ENCODE measurements at places on chromosomes 11 and 22.

DNA sequence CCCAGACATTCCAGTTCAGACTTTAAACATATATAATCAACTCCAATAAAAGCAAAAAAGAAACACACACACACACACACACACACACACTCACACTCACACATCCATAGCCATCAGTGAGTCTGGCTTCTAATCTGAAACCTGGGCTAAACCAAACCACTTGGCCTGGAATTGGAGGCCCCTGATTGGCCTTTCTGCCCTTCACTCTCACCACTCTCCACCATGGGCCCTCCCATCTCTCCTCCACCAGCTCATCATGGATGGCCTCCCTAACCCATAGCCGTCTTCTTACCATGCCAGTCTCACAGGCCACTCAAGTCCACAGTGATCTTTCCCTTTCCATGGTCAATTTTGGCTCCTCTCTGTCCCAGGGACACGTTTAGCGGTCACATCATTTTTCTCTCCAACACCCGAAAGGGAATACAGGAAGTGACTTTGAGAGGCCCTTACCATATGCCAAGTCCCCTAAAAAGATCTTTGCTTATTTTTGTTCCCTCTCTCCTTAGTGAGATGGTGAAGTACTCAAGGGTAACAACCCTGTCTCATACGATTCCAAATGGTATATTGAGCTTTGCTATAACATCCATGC, 66.6 kb downstream of the ENDOD1 start:
- no peak for DNase-seq

- DNase-seq: no peak
These were observed 51.4 kb upstream of the SMIM38 start for GRCh38 chr11:69104212-69104855.

- DNase-seq: no peak
These were observed 25.1 kb downstream of the DBX1 start for GRCh38 chr11:20134991-20135736.

DNA sequence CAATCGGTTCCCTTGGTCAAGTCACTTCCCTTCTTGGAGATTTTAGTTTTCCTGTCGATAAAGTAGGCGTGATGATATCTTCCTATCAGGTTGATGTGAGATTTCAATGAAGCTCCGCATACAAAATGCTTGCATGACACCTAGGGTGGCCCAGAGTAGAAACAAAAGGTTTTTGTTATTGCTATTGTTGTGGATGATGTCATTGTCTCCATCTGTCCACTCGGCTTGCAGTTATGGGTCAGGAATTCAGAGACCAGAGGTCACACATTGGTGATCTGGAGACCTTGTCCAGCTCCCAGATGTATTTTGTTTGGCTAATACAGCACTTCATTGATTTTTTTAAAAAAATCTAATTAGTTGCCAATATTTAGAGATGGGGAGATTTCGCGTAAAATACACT, 382.1 kb downstream of the MN1 start:
- DNase-seq: no peak

DNA sequence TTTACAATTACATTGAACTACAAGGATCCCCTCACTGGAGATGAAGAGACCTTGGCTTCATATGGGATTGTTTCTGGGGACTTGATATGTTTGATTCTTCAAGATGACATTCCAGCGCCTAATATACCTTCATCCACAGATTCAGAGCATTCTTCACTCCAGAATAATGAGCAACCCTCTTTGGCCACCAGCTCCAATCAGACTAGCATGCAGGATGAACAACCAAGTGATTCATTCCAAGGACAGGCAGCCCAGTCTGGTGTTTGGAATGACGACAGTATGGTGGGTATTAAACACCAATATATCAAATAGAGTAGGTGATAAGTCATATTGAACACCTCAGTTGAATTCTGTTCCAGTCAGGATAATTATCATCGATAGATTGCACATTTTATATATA, 4.4 kb downstream of the FBXO7 start:
- DNase-seq: no peak

DNA sequence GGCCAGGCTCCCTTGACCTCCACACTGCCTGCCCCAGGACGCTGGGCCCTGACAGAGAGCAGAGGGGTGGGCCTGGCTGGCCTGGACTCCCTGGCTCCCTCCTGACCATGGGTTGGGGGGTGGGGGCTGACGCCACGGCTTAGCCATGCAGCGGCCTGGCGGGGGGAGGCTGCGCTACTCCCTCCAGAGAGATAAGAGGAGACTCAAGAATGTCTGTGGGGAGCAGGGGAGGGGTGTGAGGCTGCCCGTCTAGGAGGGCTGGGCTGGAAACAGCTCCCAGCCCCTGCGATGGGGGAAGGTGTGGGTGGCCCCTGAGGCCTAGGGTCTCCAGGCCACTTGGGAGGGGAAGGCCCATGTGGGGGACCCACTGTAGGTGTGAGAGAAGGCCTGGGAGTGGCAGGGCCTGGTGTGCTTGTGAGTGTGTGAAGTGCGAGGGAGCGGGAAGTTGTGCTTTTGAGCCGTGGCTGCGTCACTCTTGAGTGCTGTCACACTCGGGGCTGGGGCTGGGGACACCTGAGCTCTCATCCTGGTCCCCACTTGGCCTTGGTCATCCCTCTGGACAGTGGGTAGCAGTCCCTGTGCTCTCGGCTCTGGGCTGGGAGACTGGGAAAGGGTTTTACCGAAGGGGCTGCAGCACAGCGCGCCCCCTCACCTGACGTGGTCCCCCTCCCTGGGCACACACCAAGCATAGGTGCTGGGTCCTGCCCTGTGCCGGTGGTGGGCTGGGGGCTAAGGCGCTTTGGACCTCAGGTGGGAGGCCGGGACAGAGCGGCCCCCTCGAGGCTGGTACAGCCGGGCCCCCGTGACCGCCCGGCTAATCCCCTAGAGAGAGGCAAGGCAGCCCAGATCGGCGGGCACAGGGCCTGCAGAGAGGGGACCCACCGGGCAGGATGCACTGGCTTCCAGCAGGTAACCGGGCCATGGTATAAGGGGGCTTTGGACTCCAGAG, 2.4 kb downstream of the MYRF start:
- no peak for DNase-seq

- no peak for DNase-seq
These were observed 90.0 kb downstream of the TSPAN18 start for GRCh38 chr11:44816761-44817160.

GRCh38 chr11:745428-745827, 1.8 kb upstream of the TALDO1 start:
- DNase-seq: no peak

GRCh38 chr11:44973632-44974401, 23.1 kb upstream of the TP53I11 start:
- DNase-seq: no peak

DNA sequence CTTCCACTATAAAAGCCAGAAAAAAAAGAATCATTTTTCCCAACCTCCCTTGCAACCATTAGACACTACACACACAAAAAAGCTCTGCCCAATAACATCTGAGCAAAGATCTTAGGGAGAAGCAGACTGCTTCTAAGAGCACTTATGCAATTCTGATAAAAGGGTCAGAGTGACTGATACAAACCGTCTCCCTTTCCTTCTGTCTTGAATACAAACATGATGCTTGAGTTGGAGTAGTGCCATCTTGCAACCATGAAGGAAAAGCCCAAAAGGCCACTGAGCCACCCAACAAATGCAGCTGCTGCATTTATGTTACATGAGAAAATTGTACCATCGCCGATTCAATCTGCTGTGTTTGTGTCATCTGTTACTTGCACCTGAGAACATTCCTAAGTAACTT, 47.6 kb upstream of the EED start:
- DNase-seq: no peak

GRCh38 chr11:123255909-123256308, 60.9 kb upstream of the CLMP start:
- DNase-seq: no peak

DNA sequence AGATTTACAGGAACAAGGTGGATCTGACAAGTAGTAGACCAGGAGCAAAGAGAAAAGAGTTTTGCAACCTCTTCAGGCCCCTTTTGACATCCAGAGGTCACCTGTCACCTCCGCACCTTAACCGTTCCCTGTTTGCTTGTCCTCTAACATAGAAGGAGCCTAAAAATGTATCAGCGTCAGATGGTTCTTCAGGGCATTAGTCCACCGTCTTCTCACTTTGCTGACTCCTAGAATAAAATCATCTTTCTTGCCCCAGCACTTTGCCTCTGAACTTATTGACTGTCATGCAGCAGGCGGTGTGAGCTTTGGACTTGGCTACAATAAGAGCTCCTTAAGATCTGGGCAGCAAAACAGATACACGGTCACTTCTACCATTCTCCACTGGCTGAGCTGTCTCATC, 339.7 kb upstream of the B3GAT1 start:
- no peak for DNase-seq

- DNase-seq: no peak
These were observed 66.0 kb upstream of the PPARA start for GRCh38 chr22:46084376-46084775.

- no peak for DNase-seq
These were observed 462.6 kb downstream of the BUD13 start for GRCh38 chr11:116310226-116310625.

GRCh38 chr11:88266919-88267318, 70.6 kb downstream of the CTSC start:
- DNase-seq: no peak

- no peak for DNase-seq
These were observed 778 bp downstream of the KDELR3 start for GRCh38 chr22:38468443-38469305.

- DNase-seq: no peak
These were observed 69.7 kb upstream of the RASD2 start for GRCh38 chr22:35470903-35471321.

DNA sequence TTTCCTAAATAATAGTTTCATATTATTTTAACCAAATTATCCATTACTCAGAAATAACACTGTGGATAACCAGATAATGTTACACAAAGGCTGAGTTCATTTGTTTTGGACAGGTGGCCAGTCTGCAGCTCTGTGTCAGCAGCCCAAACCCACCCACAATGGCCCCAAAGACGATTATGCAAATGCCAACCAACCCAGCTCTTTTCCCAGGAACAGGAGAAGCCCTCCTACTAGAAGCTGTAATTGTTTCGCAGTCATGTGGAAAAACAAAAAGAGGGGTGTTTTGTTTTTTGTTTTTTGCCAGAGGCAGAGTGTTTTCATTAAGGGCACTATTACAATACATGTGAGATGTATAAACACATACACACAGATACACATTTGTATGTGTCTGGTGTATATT, 102.1 kb downstream of the FCHSD2 start:
- DNase-seq: no peak

DNA sequence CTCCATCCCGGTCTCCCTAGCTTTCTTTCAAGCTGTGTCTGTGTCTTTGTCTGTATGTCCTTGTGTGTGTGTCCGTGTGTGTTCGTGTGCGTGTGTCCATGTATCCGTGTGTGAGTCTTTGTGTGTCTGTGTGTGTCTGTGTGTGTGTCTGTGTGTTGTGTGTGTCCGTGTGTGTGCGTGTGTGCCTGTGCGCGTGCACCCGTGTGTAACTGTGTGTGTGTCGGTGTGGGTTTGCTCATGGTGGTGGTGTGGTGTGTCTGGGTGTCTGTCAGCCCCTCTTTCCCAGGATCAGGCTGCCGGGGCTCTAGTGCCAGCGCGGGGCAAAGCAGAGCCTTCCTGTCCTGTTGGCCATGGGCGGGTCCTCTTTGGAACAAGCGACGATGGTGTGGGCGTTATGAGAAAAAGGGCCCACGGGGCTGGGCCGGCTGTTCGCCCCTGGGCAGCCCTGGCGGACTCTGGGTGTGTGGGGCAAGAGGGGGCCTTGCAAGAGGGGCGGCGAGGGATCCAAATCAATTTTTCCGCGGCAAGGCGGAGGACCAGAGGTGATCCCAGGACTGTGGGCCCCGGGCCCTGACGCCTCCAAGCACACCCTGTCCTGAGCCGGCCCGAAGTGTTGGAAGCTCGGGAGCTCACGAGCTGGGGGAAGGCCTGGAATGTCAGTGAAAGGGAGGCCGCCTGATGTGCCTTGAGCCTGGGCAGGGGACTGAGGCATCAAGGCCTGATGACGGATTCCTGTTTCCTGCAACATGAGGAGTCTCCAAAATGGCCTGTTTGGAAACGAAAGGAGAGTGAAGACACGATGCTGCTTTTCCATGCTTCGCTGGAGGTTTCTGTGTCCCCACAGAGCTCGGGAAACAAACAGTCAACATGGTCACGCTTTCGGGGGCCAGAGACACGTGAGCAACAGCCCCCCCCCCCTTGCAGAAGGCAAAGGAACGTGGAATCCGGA, 3929.2 kb upstream of the OR11H1 start:
- DNase-seq: no peak
